ENCODE measurements at places on chromosomes 3 and 15.

DNA sequence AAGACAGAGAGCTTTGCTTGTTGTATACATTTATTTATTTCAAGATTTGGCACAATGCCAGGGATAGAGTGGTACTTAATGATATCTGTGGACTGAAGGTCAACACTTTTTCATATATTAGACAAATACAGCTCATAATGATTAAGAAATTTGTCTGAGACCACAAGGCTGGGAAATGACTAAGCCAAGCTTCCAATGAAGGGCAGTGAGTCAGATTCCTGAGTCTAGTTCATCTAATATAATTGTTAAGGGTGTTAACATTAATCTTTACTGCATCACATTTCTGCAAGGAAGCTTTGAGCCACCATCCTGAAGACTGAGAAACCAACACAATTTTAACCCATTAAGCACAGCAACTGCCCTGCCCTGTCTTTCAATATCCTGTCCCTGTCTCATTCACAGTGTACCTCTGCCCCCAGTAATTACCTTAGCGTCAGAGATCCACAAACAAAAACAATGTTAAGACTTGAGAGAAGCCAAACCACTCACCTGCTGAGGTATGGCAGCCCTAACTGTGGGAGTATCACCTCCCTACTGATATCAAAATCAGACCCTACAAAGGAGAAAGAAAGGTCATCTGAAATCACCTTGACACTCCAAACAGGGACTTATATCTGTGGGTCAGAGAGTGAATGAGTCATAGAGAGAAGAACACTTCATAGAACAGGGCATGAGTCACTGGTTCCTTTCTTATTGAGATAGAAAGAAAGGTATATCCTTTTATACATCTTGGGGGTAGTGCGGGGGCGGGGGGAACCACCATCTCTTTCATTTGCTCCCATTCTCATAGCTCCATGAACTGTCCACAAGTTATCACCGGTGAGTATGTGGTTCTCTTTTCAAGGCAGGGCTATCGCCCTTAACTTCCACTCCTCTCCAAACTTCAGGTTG, 74.7 kb downstream of the MAGI1 start:
- DNase-seq, result no peak

DNA sequence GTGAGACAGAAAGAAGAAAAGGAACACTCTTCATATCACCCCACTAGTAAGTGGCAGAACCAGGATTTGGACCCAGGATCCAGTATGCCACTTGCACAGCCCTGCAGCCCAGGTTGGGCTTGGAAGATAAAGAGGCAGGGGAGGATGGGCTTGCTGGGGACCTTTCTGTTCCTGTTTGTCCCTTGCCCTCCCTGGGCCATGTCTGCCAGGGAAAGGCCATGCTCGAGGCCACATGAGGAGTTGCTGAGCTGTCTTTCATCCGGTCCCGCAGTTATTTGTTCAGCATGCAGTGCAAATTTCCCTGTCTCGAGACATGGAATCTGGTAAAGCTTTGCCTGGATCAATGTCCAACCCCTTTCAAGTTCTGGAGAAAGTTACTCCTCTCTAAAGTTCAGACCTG, 116.0 kb upstream of the MRPS22 start:
- DNase-seq, result no peak

- DNase-seq, result peak; percentile 19
These were observed 26.5 kb upstream of the CP start for GRCh38 chr3:149247929-149248691.

GRCh38 chr15:98003518-98003917, 43.0 kb downstream of the ARRDC4 start:
- DNase-seq, result no peak

DNA sequence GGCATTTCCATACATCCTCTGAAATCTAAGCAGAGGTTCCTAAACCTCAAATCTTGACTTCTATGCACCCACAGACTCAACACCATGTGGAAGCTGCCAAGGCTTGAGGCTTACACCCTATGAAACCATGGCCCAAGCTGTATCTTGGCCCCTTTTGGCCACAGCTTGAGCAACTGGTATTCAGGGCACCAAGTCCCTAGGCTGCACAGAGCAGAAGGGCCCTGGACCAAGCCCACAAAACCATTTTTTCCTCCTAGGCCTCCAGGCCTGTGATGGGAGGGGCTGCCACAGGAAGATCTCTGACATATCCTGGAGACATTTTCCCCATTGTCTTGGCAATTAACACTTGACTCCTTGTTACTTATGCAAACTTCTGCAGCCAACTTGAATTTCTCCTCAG, 54.4 kb upstream of the IL12A start:
- DNase-seq, result no peak

DNA sequence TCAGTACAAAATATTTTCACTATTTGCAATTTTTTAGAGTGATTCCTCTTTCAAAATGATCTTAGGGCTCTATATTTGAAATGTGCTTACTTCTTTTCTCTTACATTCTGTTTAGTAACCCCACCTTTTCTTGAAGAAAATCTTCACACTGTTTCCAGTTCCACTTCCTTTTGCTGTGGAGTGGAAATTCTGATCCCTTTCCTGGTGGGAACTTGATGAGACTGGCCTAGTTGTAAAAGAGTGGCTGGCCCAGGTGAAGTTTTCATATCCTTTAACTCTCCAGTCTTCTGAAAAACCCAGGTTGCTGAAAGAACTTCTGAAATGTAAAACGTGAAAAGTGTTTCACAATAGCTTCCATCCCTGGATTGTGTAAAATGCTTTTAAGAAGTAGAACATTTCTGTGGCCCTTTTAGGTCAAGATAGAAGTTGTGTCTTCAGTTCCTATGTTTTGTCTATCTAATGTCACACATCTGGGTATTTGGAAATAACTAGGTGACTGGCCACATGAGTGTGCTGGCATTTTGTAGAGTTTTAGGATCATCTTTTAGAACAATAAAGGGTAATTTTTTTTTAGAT, 84.8 kb upstream of the LRIG1 start:
- no peak for DNase-seq

All from DMS79 treated with DMSO at 0.1 percent for 48 hours (cell line).